MV-4-11 (cell line): ENCODE measurements at places on chromosomes 2 and 18.

DNA sequence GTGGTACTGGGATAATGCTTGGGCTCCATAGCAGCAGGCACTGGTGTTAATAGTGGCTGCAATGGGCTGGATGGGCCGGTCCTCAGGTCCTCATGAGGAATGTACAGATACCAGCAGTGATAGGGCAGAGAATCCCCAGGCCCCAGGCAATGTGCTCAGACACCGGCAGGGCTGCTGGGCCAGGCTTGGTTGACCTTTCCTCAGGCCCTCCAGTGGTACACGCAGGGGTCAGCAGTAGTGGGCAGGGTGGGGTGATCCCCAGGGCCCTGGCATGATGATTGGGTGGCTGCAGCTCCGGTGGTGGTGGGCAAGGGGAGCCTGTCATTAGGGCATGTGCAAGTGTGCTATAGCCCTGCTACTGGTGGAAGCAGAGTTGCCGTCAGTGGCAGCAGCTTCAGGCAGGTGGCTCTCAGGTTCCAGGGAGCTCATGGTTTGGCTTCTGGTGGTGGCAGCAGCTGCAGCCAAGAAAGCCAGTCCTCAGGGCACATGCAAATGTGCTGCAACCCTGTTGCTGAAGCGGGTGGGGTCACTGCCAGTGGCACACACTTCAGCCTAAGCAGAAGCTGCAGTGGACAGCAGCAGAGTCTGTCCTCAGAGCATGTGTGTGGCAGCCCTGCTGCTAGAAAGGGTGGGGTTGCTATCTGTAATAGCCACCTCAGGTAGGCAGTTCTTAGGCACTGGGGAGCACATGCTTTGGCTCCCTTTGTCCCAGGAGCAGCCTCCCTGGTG lies 56.8 kb downstream of the CCNT2 start:
- no peak for DNase-seq

DNA sequence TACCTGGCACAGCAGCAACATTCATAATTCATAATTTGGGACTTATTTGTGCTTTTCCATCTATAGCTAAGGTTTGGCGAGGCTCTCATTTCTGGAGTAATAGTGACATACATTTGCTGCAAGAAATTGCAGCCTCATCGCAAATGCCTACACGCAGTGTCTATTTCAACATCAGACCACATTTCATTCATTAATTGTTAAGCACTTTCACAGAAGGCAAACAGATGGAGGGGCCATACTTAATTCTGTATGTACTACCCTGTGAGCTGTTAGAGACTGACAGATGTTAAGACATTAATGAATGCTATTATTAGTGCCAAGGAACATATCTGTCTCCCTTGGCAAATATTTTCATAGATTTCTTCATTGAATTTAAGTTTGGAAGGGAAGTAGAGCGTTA lies 125.7 kb downstream of the UXS1 start:
- no peak for DNase-seq

DNA sequence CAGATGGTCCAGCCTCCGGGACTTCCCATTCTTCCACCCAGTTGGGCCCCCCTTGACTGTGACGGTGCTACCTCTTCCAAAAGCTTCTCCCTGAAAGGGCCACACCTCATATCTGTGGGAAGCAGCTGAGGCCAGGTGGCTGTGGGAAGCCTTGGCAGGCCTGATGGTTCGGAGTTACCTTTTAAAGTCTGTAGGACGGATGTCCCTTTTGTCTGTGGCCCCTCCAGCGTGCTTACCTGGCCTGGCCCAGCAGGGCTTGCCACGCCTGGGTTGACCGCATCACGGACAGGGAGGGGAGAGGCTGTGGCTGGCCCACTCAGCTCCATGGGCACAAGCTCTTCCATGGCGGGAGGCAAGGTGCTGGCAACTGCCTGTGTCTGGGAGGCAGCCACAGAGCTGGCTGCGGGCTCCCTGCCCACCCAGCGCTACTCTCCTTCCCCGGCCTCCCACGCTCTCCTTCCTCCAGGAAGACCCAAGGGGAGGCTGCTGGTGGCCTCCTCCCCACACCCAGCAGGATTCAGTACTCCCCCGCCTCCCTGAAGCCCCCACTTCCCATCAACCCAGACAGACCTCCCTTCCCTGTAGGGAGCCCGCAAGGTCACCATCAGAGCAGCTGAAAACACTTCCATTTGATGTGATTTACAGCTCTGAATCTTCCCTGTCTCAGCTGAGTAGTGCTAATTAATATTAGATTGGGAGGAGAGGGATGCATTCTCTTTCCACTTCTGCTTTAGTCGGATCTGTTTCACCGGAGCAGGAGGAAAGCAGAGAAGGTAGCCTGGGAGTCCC lies 52.8 kb downstream of the EDAR start:
- DNase-seq: no peak

DNA sequence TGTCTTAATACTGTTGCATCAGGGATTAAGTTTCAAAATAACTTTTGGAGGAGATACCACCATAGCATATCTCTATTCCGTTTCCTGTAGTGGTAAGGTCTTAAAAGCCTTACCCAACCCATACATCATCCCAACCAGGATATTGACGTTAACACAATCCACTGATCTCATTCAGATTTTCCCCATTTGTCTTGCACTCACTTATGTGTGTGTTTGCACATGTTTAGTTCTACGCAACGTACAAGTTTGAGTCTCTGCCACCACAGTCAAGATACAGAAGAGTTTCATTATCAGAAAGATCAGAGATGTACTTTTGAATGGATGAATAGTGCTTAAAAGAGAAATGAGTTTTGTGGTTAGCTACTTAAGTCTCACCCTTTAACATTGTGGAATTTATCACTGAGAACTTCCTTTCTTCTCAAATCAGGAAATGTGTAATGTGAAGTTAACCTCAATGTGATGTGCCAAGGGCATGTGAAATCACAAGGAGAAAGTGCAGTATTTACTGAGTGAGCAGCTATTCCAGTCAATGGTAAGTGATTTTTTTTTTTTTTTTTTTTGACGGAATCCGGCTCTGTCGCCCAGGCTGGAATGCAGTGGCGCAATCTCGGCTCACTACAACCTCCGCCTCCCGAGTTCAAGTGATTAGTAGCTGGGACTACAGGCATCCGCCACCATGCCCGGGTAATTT lies 69.2 kb upstream of the EPHA4 start:
- peak; percentile 57 for DNase-seq

DNA sequence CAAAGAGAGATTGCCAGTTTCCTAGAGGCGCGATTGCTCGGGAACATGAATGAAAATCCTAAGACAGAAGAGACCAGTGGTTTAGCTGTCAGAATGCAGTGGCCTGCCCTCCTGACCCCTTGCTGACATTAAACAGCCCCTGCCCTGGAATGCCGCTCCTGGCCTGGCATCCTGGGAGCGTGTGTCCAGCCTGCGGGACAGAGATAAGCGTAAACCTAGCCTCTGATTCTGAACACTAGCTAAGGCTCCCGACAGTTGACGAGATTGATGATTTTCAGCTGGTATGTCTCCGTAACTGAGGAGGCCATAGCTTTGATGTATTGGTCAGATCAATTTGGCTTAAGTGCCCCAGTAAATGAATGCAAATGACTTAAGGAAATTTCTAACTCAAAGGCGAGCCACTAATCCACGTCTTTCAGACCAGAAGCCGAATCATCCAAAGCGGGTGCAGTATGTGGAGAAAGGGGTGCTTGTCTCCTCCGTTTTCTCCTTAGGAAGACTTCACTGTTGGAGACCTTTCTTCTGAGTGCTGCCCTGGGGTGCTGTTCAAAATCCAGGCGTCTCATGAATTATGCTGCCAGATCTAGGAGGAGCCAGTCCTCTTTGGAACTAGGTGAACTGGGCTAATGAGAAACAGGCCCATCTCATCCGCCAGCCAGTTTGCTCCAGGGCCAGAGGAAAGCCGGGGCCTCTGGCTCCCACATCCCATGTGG lies 142.5 kb upstream of the L3MBTL4 start:
- DNase-seq: no peak

DNA sequence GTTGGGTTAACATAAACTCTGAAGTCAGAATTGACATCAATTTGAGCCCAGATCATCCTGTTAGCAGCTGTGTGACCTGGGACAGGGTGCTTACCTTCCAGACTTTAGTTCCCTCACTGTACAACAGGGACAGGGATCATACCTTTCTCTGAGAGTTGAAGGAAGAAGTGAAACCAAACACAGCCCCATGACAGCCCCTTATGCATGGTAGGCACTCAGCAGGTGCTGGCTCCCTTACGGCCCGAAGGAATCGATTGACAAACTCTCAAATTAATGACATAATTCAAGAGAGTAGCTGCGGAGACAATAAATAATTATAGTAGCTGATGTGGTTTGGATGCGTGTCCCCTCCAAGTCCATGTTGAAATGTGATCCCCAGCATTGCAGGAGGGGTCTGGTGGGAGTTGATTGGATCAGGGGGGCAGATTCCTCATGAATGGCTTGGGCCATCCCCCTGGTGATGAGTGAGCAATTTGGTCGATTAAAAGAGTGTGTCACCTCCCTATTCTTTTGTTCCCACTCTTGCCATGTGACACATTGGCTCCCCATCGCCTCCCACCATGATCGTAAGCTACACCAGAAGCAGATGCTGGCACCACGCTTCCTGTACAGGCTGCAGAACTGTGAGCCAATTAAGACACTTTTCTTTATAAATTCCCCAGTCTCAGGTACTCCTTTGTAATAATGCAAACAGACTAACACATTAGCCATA lies 72.4 kb downstream of the ODC1 start:
- DNase-seq: no peak

GRCh38 chr18:46110406-46110805 lies 6.2 kb downstream of the HAUS1 start:
- no peak for DNase-seq

DNA sequence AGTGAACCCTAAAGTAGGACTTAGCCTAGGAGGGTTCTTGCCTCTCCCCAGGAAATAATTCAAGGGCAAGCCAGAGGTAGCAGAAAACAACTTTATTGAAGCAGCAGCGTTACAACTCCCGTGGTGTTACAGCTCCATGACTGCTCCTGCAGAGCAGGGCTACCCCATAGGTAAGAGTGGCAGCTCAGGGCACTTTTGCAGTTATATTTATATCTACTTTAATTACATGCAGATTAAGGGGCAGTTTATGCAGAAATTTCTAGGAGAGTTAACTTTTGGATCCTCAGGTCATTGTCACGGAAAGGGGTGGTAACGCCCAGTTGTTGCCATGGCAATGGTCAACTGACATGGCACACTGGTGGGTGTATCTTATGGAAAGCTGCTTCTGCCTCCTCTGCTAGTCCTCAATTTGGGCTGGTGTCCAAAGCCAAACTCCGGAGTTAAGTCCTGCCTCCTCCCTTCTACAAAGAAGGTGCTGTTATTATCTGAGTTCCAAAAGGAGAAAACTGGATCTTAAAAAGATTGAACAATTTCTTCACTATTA lies 1413.0 kb downstream of the DSC3 start:
- DNase-seq: no peak

DNA sequence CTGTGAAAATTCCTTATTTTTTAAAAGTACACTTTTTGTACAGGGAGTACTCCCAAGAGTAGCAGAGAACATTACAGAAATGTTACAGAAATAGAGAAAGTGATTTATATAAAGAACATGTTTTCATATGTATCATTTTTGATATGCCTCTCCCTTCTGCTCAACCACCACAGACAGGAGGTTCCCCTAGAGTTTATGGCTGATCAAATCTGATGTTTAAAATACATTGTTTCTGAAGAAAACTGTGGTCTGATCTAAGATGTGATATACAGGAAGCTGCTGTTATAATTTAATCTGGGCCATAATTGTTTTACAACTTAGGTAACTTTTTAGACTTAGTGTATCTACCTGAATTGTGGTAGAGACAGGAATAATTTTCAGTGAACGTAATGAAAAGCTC lies 37.0 kb downstream of the STAT4 start:
- no peak for DNase-seq

GRCh38 chr2:159444754-159445153 lies 158.3 kb upstream of the WDSUB1 start:
- no peak for DNase-seq

GRCh38 chr2:130848526-130849210 lies 12.0 kb downstream of the ARHGEF4 start:
- no peak for DNase-seq

- no peak for DNase-seq
These were observed 493.6 kb upstream of the SPHKAP start for GRCh38 chr2:228675091-228675490.

- DNase-seq: no peak
These were observed 143.3 kb downstream of the IRS1 start for GRCh38 chr2:226656367-226656766.

DNA sequence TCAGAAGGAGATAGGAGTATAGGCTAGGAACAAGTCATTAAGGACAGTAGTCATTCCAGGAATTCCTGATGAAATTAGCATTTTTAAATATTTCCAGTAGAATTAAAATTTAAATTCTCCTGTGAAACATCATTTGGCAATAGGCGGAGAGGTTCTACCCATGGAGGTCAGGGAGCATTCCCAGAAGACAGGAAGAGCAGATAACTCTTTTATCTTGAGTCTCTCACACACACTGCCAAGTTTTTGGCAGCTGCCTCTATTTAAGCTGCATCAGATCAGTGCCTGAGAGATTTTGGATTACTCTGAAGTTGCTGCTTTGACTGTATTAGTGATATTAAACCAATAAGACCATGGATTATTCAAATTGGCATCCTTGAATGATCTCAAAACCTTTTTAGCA lies 714.7 kb downstream of the EPHA4 start:
- DNase-seq: no peak

- no peak for DNase-seq
These were observed 856 bp downstream of the TIA1 start for GRCh38 chr2:70247364-70248180.
